ENCODE measurements at places on chromosomes 6 and 20. TPM values are rescaled to one million over a fixed set of nuclear protein-coding genes. Genes with fewer than 3 reads are reported as not detected.

Gene IL17A
- not detected for total RNA-seq

Gene NEURL2
- total RNA-seq, result 6.1 TPM

- no peak for DNase-seq
Measured at GRCh38 chr6:94683409-94683808, 893.9 kb upstream of the MANEA start.

DNA sequence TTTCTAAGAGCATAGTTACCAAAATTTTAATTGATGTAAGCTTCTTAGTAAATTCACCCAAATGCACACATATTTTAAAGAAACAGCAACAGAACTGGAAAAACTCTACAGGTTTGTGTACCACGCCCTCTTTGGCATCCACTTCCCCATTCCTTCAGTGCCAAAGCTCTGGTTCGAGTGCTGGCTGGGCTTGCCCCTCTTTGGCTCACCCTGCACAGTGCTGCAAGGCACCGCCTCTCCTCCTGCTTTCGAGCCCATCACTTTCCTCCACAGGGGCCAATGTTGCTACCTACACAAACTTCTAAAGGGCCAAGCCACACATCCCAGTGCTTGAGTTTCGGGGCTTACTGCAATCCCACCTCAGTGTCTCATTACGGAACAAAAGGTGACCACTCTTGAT, 9.6 kb downstream of the LRP11 start:
- DNase-seq, result no peak
